ENCODE measurements at places on chromosomes 2 and 18.
A peak's percentile ranks its signal among the peaks of the same experiment; 100 is the strongest.

DNA sequence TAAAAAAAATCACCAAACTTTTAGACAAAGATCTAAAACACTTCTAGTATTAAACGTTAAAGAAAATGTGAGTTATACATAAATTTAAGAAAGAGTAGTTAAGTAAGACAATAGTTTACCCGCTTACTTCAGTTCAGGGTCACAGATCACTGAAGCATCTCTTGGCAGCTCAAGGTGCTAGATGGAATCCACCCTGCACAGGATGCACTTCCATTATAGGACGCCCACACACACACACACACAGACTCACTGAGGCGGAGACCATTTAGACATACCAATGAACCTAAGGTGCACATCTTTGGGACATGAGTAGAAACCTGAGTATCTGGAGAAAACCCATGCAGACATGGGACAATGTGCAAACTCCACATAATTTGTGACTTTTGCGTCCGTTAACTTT lies 630.6 kb upstream of the ZNF804A start:
- DNase-seq = no peak

- DNase-seq = peak; percentile 8
These were observed 134.2 kb upstream of the HNRNPA3 start for GRCh38 chr2:177078416-177078815.

GRCh38 chr2:158458617-158458920 lies 1.8 kb downstream of the PKP4 start:
- no peak for DNase-seq

DNA sequence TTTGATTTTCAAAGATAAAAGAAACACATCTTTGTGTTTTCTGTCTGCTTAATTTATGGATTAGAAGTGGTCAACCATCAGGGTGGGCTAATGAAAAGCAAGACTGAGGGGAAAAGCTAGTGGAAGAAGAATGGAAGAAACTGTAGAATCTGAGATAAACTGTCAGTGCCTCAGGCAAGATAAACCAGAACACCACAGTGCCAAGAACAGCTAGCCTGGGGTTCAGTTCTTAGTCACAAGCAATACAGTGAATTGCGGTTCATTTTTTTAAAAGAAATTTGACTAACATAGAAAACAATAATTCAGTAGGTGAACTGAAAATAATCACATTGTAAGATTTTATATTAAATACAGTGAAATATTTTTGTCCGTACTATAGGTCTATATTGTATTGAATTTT lies 22.0 kb upstream of the LNPK start:
- peak; percentile 3 for DNase-seq

DNA sequence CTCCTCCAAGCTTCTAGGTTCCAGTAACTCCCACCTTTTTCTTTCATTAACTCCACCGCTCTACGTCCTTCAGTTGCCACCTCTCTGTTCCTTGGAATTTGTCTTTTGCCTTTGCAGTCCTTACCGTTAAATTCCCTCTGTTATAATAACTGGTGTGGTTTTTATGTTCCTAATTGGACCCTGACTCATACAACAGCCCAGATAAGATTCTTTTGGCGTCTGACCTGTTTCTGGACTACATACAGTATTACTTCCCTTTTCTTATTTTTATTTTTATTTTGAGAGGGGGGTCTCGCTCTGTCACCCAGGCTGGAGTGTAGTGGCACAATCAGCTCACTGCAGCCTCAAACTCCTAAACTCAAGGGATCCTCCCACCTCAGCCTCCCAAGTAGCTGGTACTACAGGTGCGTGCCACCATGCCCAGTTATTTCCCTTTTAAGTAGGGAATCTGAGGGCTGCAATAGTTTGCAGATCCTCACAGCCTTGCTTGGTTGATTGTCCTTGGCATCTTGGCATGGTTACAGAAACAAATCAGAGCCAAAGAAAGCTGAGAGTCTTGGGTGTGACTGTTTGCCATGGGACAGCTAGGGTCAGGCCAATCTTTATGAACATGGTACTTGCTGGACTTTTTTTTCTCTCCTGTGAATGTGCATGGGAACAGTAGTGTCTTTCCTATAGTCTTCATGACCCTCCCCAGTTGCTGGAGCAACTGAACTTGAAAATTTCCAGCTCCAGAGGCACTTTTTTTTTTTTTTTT lies 22.0 kb downstream of the TCF23 start:
- no peak for DNase-seq

- no peak for DNase-seq
These were observed 39.4 kb downstream of the MAP2 start for GRCh38 chr2:209463226-209463625.

DNA sequence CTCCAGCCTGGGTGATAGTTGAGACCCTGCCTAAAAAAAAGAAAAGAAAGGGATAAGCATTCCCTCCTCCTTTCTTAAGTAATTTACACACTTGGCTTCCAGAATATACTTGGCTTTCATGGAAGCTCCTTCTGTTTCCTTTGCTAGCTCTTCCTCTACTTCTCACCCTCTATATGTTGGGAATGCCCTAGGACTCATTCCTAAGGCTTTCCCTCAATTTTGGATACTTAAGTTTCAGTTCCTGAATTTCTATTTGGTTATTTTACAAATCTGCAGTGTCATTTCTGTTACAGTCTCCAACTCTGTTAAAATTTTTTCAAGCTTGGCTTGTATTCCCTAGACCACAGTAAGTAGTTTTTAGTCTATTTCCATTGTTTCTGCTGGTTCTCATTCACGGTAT lies 23.6 kb downstream of the SP3 start:
- no peak for DNase-seq

DNA sequence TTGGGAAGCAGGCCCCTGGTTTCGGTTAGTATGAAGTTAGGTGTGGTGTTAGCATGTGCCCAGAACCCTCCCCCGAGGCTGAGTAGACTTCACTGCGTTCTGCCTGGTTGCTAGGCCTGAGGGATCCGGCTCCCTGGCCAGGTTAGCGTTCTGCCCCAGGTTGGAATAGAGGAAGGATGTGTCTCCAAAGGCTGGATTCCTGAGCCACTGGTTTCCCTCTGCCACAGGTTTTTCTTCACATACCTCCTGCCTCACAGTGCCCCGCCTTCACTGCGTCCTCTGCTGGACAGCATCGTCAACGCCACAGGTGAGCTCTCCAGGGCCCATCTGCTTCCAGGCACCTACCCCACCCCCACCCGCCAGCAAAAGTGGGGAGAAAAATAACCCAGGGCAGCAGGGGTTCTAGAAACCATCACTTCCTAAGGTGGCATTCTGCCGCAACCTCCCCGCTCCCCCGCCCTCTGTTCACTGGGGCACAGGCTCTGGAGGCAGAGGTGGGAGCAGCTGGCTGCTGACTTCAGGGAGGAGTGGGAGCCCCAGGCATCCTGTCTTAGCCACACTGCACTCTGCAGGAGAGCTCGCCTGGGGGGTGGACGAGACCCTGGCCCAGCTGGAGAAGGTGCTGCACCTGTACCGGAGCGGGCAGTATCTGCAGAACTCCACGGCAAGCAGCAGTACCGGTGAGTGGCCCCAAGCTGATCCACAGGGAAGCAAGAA lies 7.1 kb downstream of the PKDCC start:
- DNase-seq = no peak

- DNase-seq = no peak
These were observed 25.5 kb downstream of the LGALSL start for GRCh38 chr2:64479259-64480117.

DNA sequence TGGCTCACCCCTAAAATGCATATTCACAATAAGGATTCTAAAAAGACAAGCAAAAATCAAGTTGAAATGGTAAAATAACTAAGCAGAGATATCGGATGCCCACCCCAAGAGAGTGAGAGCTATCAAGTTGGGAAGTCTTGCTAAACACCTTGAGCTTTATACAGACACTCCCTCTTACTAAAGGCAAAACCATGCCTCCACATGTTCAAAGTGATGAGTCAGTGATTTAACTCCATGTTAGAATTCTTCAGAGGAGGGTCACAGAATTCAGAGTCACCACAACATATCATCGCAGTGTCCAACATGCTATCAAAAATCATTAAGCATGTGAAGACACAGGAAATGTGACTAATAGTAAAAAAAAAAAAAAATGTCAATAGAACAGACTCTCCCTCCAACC lies 20.6 kb upstream of the ST8SIA3 start:
- DNase-seq = no peak

- no peak for DNase-seq
These were observed 494 bp upstream of the ROCK1 start for GRCh38 chr18:21112140-21112473.

DNA sequence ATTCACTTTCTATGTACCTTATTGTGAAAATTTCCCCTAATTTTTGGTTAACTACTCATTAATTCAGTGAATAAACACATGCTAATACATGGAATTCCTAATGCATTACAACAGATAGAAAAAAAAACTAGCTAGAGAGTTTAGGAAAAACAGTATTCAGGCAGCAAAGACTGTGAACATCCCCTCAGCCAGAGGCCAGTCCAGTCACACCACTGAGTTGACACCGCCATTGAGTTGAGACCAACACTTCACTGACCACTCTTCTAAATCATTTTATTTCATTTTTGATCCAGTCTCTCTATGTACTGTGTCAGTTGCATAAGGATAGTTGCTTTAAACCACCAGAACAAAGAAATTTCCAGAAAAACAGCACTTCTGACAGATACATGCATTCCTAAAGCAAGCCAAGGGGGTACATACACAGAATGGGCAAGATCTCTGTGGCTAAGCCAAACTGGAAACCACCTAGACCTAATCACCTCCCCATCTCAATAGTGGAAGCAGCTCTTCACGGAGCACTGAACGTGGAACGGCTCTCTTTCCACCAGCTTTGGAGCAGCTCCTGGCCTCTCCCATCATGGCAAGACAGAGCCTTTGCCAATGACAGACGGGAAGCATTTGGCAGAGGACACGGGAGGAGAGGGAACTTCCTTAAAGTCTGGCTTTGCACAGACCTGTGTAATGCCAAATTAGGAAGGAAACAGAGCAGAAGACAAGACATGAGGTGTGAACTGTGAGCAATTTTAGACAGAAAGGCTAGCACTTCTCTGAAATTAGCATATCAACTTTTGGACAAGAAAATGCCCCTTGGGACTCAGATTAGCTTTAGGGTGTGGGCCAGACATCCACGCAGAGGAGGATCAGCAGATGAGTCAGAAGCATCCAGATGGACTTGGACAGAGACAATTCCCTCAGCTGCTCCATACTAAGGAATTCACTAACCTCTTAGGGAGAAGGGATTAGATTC lies 36.4 kb downstream of the CACNB4 start:
- peak; percentile 22 for DNase-seq

DNA sequence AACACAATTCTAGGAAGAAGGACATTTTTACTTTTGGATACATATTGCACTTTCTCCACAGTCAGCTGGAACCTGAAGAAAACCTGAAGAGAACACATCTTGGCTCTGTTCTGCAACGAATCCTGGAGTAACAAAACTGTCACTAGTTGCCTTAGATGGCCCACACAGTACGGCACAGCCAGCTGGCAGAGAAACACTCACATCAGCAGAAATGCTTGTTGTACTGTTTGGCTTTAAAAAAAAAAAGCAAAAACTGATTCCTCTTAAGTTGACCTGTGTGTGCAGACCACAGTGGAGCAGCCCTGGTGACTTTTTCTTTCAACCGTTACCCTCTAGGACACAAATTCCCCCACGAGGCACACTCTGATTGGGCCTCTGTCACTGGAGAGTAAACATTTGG lies 152.3 kb upstream of the TWIST2 start:
- no peak for DNase-seq

DNA sequence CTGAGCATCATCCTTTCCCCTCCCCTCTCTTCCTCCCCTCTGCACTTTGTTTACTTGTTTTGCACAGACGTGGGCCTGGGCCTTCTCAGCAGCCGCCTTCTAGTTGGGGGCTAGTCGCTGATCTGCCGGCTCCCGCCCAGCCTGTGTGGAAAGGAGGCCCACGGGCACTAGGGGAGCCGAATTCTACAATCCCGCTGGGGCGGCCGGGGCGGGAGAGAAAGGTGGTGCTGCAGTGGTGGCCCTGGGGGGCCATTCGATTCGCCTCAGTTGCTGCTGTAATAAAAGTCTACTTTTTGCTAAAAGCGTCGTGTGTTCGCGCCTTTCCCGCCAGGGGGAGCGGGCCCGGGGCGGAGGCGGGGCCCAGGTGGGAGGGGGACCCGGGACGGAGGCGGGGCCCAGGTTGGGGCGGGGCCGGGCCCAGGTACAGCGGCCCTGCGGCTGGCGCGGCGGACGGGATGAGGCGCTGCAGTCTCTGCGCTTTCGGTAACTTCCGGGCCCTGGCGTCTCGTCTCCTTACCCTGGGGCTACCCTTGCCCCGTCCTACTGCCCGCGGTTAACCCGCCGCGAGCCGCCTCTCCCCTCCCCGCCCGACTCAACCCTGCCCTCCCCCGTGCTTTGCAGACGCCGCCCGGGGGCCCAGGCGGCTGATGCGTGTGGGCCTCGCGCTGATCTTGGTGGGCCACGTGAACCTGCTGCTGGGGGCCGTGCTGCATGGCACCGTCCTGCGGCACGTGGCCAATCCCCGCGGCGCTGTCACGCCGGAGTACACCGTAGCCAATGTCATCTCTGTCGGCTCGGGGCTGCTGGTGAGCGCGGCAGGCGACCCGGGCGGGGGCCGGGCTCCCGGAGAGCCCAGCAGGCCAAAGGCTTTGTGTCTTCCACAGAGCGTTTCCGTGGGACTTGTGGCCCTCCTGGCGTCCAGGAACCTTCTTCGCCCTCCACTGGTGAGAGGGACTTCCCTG lies at the start of gene KRTCAP3:
Gene KRTCAP3 (plus strand): TSS at position 424 of the 962 bp plus-strand sequence. CDS start 32 bp downstream, at position 456.
- no peak for DNase-seq

DNA sequence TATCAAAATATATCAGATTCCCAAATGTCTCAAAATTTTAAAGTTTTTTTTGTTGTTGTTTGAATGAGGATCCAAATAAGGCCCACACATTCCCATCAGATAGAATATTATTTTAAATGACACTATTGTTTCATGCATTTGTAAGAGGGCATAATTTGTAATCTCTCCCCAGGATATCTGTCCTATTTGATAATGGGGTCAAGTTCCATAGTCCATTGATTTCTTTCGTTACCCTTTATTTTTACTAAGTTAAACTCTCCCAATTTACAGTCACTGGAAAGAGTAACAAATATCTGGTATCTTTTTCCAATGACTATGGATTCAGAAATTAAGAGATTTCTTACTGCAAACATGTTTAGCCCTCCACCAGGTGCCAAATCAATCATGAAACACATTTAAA lies 32.4 kb downstream of the INO80C start:
- no peak for DNase-seq

- peak; percentile 74 for DNase-seq
These were observed 162.3 kb downstream of the ACKR3 start for GRCh38 chr2:236731767-236732580.

DNA sequence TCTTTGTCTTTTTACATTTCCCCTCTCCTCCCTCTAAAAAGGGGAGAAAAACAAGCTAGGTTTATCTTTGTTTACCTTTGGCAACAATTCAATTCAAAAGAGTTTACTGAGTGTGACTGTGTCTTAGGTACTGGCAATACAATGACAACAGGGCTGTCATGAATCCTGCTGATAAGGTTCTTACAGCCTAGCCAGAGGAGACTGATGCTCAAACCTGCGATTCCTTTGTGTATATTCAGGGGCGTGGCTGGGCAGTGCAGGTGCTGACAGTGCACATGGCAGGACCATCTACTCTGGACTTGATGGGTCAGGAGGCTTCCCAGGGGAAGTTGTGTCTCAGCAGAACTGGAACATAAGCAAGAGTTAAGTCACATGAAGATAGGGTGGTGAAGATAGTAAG lies 23.2 kb upstream of the TTN start:
- DNase-seq = no peak

GRCh38 chr2:3113122-3113521 lies 264.5 kb downstream of the EIPR1 start:
- no peak for DNase-seq

- DNase-seq = peak; percentile 72
These were observed 90.6 kb downstream of the SLC4A3 start for GRCh38 chr2:219718066-219718465.

GRCh38 chr18:11156978-11157377 lies 7.6 kb upstream of the PIEZO2 start:
- DNase-seq = no peak

- no peak for DNase-seq
These were observed 142.3 kb downstream of the GBX2 start for GRCh38 chr2:236025892-236026291.
